ENCODE measurements at places on chromosomes 7 and 10. TPM values are rescaled to one million over a fixed set of nuclear protein-coding genes. Genes with fewer than 3 reads are reported as not detected.

DNA sequence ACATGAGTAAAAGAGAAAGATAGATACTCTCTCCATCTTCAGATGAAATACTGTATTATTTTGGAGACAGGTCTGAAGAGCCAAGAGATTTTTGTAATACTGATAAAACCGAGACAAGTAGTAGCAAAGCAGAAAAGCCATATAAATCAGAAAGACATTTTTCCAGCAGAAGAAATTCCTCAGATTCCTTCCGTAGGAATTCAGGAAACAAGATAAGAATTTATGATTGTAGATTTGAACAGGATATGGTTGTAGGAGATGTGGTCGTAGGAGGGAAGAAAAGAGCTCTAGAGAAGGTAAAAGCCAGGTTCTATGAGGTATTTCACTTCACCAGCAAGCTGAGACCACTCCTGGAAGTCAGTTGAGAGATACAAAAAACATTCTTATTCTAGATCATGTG is 17.6 kb upstream of the AASS start:
- no peaks in the 10 kb centered on the region for H3K27me3 ChIP-seq
- no peak overlapping the region for H3K4me3 ChIP-seq
- no peaks in the 10 kb centered on the region for H3K4me1 ChIP-seq
- DNase-seq = no peak

GRCh38 chr7:153858355-153858754 is 193.8 kb upstream of the DPP6 start:
- H3K27me3 ChIP-seq = no peaks in the 10 kb centered on the region
- H3K27ac ChIP-seq = no peak overlapping the region
- H3K36me3 ChIP-seq = no peaks in the 10 kb centered on the region
- H3K4me1 ChIP-seq = no peaks in the 10 kb centered on the region

DNA sequence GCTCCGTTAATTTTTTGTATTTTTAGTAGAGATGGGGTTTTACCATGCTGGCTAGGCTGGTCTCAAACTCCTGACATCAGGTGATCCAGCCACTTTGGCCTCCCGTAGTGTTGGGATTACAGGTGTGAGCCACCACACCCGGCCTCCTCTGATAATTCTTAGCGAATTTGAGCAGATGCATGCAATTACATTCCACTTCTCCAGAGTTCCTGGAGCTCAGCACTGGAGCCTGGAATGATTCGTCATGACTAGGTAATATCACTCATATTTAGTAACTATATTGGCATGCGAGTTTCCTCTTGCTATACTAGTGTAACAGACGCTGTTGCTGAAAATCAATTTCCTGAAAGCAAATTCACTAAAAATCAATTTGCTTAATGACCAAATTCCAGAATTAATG is 86.8 kb downstream of the MKX start:
- H3K4me3 ChIP-seq = no peak overlapping the region
- H3K4me1 ChIP-seq = no peaks in the 10 kb centered on the region
- no peak for DNase-seq
- no peak overlapping the region for H3K27ac ChIP-seq

The STEAP4 gene
- total RNA-seq = not detected

GRCh38 chr7:112882022-112882421 is 91.8 kb upstream of the TMEM168 start:
- DNase-seq = no peak

GRCh38 chr7:115558161-115558560 is 472.4 kb downstream of the TFEC start:
- no peaks in the 10 kb centered on the region for H3K27me3 ChIP-seq
- H3K36me3 ChIP-seq = no peaks in the 10 kb centered on the region
- H3K4me3 ChIP-seq = no peak overlapping the region
- DNase-seq = no peak

- no peak overlapping the region for H3K4me3 ChIP-seq
- no peaks in the 10 kb centered on the region for H3K4me1 ChIP-seq
- DNase-seq = no peak
Observed at GRCh38 chr10:26730552-26730951, 33.1 kb downstream of the PDSS1 start.

The DENND2A gene
- total RNA-seq = 11.4 TPM

The LIPF gene
- not detected for total RNA-seq

DNA sequence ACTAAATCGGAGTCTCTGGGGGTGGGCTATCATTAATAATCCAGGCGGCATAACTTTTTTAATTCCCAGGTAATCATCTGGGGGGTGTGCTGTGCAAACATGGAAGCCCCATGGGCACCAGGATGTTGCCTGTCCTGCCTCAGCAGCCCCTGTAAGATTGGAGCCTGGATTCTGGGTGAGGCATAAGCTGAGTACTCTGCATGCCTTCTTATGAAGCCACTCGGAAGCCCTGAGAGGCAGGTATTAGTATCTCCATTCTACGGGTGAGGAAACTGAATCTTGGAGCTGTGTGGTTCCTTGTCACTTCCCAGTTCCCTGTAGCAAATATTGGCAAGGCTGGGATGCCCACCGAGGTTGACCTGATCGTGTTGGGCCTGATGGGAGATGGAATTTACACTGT is 7.4 kb upstream of the OPN4 start:
- H3K27ac ChIP-seq = no peak overlapping the region
- DNase-seq = peak; percentile 38
- H3K27me3 ChIP-seq = no peaks in the 10 kb centered on the region
- no peak overlapping the region for H3K4me3 ChIP-seq

GRCh38 chr7:1492640-1493039 is 11.5 kb downstream of the INTS1 start:
- H3K27me3 ChIP-seq = no peaks in the 10 kb centered on the region
- H3K4me1 ChIP-seq = no peaks in the 10 kb centered on the region
- no peak for DNase-seq
- peaks cover 32% of the 10 kb centered on the region for H3K36me3 ChIP-seq
- H3K27ac ChIP-seq = no peak overlapping the region

The DCLRE1C gene
- total RNA-seq = 7.4 TPM

The SERPINE1 gene
- 5.6 TPM for total RNA-seq

DNA sequence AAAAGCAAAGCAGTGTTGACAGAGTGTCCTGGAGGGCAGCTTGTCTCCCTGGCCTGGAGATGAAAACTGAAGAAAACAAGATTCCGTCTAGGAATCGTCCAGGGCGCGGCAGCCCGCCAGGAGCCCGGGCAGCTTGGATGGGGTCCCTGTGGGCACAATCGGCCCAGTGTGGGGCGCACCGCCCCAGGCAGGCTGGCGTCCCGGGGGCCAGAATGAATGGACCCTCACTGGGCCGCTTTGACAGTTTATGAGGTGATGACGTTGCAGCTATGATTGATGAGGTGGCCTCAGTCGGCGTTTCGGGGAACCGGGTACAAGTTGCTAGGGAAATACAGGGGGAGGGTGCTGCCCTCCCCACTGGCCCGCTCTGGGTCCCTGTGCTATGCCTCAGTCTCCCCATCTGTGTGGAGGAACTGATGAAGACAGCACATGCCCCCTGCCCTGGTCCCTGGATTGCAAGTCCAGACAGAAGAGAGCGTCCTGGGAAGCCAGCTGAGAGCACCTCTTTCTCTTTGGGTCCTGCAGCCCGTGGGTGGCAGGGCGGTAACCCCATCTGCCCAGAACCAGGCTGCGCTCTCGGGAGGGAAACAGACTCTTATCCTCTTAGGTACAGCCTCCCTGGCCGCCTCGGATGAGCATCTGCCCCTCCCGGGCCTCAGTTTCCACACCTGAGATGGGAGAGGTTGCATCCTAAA is 131.3 kb downstream of the LHPP start:
- H3K4me1 ChIP-seq = no peaks in the 10 kb centered on the region
- no peaks in the 10 kb centered on the region for H3K36me3 ChIP-seq
- no peak overlapping the region for H3K27ac ChIP-seq
- DNase-seq = no peak
- no peaks in the 10 kb centered on the region for H3K27me3 ChIP-seq
- no peak overlapping the region for H3K4me3 ChIP-seq

GRCh38 chr10:71757399-71757922 is 15.9 kb downstream of the VSIR start:
- H3K4me1 ChIP-seq = no peaks in the 10 kb centered on the region
- no peak for DNase-seq
- no peaks in the 10 kb centered on the region for H3K36me3 ChIP-seq

The FGF8 gene
- total RNA-seq = 3.9 TPM

DNA sequence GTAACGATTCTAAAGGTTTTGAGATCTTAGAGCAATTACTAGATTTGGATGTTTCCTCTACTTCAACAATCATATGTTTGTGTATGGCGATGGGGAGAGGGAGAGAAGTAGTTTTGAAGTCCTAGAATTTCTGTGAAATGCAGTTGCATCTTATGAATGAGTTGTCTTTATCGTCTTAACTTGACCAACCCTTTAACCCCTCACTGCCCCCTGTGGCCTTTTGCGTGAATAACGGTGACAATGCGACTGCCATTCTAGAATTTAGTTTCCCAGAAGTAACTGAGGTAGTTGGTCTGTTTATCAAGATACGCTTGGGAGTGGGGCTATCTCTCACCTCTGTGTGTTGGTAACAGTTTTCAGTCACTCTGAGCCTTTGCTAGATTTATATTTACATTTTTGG is 204.6 kb downstream of the HDAC9 start:
- H3K27ac ChIP-seq = no peak overlapping the region
- no peaks in the 10 kb centered on the region for H3K36me3 ChIP-seq
- H3K27me3 ChIP-seq = no peaks in the 10 kb centered on the region
- peak; percentile 55 for DNase-seq
- no peaks in the 10 kb centered on the region for H3K4me1 ChIP-seq

GRCh38 chr10:73744664-73744975 is 448 bp downstream of the SEC24C start:
- H3K4me3 ChIP-seq = peak overlapping the region; percentile 83
- no peak for DNase-seq
- H3K27ac ChIP-seq = 0 out of 2 replicates have a peak overlapping the region, but pooled peaks have one; percentile 17
- peaks cover 11% of the 10 kb centered on the region for H3K4me1 ChIP-seq
- peaks cover 5% of the 10 kb centered on the region for H3K36me3 ChIP-seq

The ZNF800 gene
- 5.5 TPM for total RNA-seq

The NAPEPLD gene
- 9.9 TPM for total RNA-seq

- no peak overlapping the region for H3K4me3 ChIP-seq
- H3K27ac ChIP-seq = no peak overlapping the region
- DNase-seq = no peak
Observed at GRCh38 chr10:20922033-20922432, 24.9 kb upstream of the NEBL start.

- no peak overlapping the region for H3K4me3 ChIP-seq
- no peaks in the 10 kb centered on the region for H3K27me3 ChIP-seq
- DNase-seq = no peak
- no peaks in the 10 kb centered on the region for H3K4me1 ChIP-seq
- H3K36me3 ChIP-seq = no peaks in the 10 kb centered on the region
Observed at GRCh38 chr10:124124123-124124768, 30.8 kb upstream of the CHST15 start.

The HOXA10 gene
- not detected for total RNA-seq

- H3K36me3 ChIP-seq = no peaks in the 10 kb centered on the region
- H3K27me3 ChIP-seq = no peaks in the 10 kb centered on the region
- H3K4me3 ChIP-seq = no peak overlapping the region
- DNase-seq = no peak
- no peak overlapping the region for H3K27ac ChIP-seq
Observed at GRCh38 chr10:28800144-28800543, 122.8 kb downstream of the BAMBI start.

- peaks cover 8% of the 10 kb centered on the region for H3K4me1 ChIP-seq
- H3K36me3 ChIP-seq = no peaks in the 10 kb centered on the region
- peak overlapping the region; percentile 66 for H3K27ac ChIP-seq
- peak overlapping the region; percentile 23 for H3K4me3 ChIP-seq
- no peak for DNase-seq
Observed at GRCh38 chr10:23281044-23281433, 63.6 kb downstream of the C10orf67 start.

The C7orf57 gene
- 0.56 TPM for total RNA-seq

DNA sequence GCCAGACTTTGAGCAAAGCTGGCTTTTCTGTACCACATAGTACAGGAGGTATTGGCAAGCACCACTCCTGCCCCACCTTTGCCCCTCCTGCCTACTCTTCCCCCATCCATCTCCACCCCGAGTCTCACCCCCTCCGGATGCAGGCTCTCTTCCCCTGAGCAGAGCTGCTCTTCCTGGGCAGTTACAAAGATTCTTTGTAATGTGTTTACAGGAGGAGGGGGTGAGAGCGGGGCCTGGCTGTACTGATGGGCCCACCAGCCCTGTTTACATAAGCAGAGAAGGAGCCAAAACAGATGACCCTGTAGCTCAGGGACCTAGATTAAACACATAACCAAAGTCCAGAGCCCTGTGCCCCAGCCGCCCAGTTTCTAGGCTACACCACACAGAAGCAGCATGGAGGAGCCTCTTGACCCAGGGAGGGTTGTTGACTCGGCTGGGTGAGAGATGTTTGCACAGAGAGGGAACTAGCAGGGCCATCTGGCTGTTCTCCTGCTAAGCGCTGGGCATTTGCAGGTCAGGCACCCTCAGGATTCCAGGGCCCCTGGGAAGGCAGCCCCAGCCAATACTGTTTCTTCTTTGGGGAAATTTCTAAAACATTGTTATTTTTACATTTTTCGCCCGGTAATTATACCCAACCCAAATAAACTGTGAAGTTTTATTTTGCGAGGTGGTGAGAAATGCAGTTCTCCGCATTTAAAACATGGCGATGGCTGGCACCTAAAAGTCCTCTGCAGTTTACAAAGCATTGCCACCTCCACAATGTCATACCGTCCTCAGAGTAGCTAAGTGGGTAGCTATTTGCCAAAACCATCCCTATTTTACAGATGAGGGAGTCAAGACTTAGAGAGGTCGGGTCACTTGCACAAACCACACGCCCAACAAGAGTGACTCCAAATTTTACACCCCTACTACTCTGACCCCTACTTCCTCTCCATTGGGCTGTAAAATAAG is 11.4 kb upstream of the ZKSCAN1 start:
- H3K4me3 ChIP-seq = no peak overlapping the region
- DNase-seq = no peak
- H3K27me3 ChIP-seq = no peaks in the 10 kb centered on the region

The CLIP2 gene
- total RNA-seq = 39.8 TPM

The FAM180A gene
- total RNA-seq = not detected

The FAM204A gene
- 35.1 TPM for total RNA-seq

The TLX1 gene
- total RNA-seq = not detected

The CLCN1 gene
- 0.33 TPM for total RNA-seq

DNA sequence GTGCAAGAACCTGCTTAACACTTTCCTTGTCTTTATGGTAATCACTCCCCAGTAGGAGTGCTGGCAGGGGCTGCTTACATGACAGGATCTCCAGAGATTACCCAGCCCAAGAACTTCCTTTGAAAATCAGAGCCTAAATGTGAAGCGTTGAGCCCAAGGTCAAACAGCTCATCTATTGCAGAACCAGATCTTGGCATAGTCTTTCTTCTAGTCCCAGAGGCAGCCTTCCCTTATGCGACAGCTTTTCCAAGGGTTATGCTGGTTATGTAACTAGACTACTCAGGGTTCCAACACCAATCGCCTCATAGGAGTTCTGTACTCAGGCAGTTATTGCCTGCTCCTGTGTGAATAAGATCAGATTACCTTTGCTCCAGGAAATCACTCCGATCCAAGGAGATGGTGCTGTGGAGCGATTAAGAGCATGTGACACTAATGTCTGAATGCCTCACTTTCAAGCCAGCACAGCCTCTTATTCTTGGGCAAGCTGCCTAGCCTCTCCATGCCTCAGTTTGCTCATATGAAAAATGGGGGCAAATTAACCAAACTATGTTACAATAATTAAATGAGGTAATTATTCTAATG is 8.4 kb upstream of the LGI1 start:
- no peaks in the 10 kb centered on the region for H3K36me3 ChIP-seq
- no peak overlapping the region for H3K27ac ChIP-seq
- H3K4me3 ChIP-seq = no peak overlapping the region
- H3K27me3 ChIP-seq = no peaks in the 10 kb centered on the region

Measured in H1 (cell line).